ENCODE measurements at places on chromosomes 12 and 14. TPM values are rescaled to one million over a fixed set of nuclear protein-coding genes. Genes with fewer than 3 reads are reported as not detected.

DNA sequence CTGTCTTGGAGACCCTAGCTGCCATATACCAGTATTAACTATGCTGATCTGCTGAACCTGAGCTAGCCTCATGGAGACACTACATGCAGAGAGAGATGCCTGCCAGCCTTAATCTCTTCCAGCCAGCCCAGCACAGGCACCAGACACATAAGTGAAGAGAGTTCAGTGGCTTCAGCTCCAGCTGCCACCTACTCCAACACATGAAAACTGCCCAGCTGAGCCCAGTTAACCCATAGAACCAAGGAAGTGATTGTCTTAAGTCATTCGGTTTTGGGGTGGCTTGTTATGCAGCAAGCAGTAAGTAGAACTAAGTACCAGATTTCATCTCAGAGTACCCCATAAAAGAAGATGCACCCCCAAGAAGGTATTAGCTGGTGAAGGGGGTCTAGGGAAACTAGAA, 7.6 kb downstream of the SERPINA11 start:
- H3K4me3 ChIP-seq: no peak overlapping the region
- no peaks in the 10 kb centered on the region for H3K4me1 ChIP-seq

GRCh38 chr12:108117163-108117849, 11.8 kb upstream of the WSCD2 start:
- H3K27ac ChIP-seq: no peak overlapping the region
- peaks cover 57% of the 10 kb centered on the region for H3K27me3 ChIP-seq
- no peak for DNase-seq
- H3K36me3 ChIP-seq: no peaks in the 10 kb centered on the region
- no peak overlapping the region for H3K4me3 ChIP-seq
- no peaks in the 10 kb centered on the region for H3K4me1 ChIP-seq

DNA sequence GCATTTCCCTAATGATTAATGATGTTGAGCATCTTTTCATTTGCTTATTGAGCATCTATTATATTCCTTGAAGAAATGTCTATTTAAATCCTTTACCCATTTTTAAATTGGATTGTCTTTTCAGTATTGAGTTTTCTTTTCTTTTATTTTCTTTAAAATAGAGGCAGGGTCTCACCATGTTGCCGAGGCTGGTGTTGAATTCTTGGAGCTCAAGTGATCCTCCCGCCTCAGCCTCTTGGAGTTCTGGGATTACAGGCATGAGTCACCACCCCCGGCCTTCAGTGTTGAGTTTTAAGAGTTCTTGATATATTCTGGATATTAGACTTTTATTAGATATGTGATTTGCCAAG, 73.3 kb upstream of the HECTD1 start:
- no peak overlapping the region for H3K4me3 ChIP-seq
- no peaks in the 10 kb centered on the region for H3K27me3 ChIP-seq
- H3K27ac ChIP-seq: no peak overlapping the region
- H3K4me1 ChIP-seq: peaks cover 11% of the 10 kb centered on the region

GRCh38 chr12:108090107-108090899, 38.8 kb upstream of the WSCD2 start:
- H3K27me3 ChIP-seq: peaks cover 54% of the 10 kb centered on the region
- no peak for DNase-seq
- H3K4me3 ChIP-seq: no peak overlapping the region
- no peaks in the 10 kb centered on the region for H3K4me1 ChIP-seq
- H3K36me3 ChIP-seq: no peaks in the 10 kb centered on the region
- H3K27ac ChIP-seq: no peak overlapping the region

Gene ALX1
- 2.9 TPM for total RNA-seq

Gene HSPB8
- 2.6 TPM for total RNA-seq

All from Calu3 (cell line).